ENCODE measurements at places on chromosomes 3 and 15. TPM values are rescaled to one million over a fixed set of nuclear protein-coding genes. Genes with fewer than 3 reads are reported as not detected.

DNA sequence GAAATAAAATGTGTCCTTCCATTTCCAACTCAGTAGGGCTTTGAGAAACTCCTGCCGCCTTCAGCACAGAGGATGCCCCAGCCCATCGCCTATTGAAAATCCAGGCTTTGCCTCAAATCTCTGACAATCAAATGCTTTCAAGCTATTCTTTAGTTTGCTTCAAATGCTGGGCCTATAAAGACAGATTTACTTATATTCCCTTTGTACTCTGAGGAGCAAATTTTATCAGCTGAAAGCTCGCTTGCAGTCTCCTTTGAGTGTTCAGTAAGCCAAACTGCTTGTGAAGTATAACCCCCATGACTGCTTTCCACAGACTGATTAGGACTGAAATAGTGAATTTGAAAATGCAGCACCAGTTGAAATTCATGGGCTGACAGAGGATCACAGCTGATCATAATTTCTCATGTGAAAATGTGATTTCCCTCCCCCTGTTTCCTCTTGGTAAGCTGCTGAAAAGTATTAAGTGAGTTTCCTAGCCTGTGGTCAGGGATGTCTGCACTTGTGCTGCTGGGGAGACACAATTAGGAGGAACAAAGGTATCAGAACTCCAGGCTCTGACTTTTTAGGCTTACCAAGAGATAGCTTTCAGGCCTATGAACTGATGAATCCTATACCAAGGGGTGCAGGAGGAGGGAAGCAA lies 563.4 kb upstream of the TGFBR2 start:
- no peaks in the 10 kb centered on the region for H3K36me3 ChIP-seq
- H3K27ac ChIP-seq = no peak overlapping the region
- no peak for DNase-seq

DNA sequence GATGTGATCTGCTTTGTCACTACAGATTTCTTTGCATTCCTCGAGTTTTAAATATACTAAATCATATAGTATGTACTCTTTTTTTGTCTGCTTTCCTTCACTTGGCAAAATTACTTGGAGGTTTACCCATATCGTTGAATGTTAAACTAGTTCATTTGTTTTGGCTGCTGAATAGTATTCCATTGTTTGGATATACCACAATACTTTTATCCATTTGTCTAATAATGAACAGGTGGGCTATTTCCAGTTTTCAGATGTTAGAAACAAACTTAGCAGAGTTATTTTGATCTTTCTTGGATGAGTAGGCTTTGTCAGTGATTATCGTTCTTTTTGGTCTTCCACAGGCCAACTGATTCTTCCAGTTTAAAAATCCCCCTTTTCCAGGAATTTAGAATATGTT lies 154.0 kb upstream of the TGFBR2 start:
- no peaks in the 10 kb centered on the region for H3K4me1 ChIP-seq
- no peaks in the 10 kb centered on the region for H3K36me3 ChIP-seq
- no peak for DNase-seq
- no peak overlapping the region for H3K27ac ChIP-seq
- no peak overlapping the region for H3K4me3 ChIP-seq

Gene PRR20G
- not detected for total RNA-seq

Gene GUCA1C
- total RNA-seq = not detected

Gene FGD5
- total RNA-seq = 7.8 TPM

Gene FYTTD1
- total RNA-seq = 143 TPM

DNA sequence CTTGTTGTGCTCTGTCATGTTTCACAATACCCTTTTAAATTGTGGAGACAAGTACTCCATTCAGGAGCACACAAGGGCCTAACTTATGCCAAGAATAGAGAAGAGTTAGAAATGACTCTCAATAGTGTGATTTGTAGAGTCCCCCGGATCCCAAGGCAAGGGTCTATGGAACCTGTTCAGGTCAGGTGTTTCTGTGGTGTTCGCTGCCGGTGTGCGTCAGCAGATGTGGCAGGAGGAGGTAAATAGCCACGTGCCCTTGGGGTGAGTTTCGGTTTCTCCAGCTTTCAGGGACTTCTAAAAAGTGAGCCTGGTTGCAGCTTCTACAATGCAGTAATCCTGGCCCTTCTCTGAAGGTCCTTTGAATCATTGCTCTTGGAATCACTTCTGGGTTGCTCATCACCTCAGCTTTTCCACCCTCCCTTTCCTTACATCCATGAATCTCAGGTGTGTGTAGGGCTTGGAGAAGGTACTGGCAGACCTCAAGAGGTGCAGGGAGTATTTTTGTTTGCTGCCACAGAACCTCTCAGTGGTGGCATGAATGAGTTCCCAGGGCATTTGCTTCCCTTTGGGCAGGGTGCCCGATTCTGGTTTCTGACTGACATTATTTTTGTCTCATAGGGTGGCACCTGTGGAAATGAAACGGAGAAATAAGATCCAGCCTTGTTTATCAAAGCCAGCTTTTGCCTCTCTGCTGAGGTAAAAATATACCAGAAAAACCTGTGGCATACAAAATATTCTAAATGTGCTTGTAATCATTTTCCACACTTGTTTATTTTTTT lies 7.3 kb downstream of the ST3GAL6 start:
- H3K36me3 ChIP-seq = no peaks in the 10 kb centered on the region
- DNase-seq = peak; percentile 26
- peaks cover 49% of the 10 kb centered on the region for H3K4me1 ChIP-seq
- H3K27me3 ChIP-seq = no peaks in the 10 kb centered on the region

Gene BCL6
- 265 TPM for total RNA-seq

Measured in psoas muscle (tissue), 8 donors.